H7 (cell line): ENCODE measurements at places on chromosomes 1 and 21. TPM values are rescaled to one million over a fixed set of nuclear protein-coding genes. Genes with fewer than 3 reads are reported as not detected.

- no peak for DNase-seq
Observed at GRCh38 chr21:41066086-41066938, 101.6 kb upstream of the BACE2 start.

FCRL4 gene
- not detected in 2 replicates for total RNA-seq

GRCh38 chr1:234875953-234876855 is 252.4 kb downstream of the TOMM20 start:
- peak; percentile 43 for DNase-seq

GRCh38 chr1:61053712-61054600 is 28.4 kb upstream of the NFIA start:
- DNase-seq = peak; percentile 80

DNA sequence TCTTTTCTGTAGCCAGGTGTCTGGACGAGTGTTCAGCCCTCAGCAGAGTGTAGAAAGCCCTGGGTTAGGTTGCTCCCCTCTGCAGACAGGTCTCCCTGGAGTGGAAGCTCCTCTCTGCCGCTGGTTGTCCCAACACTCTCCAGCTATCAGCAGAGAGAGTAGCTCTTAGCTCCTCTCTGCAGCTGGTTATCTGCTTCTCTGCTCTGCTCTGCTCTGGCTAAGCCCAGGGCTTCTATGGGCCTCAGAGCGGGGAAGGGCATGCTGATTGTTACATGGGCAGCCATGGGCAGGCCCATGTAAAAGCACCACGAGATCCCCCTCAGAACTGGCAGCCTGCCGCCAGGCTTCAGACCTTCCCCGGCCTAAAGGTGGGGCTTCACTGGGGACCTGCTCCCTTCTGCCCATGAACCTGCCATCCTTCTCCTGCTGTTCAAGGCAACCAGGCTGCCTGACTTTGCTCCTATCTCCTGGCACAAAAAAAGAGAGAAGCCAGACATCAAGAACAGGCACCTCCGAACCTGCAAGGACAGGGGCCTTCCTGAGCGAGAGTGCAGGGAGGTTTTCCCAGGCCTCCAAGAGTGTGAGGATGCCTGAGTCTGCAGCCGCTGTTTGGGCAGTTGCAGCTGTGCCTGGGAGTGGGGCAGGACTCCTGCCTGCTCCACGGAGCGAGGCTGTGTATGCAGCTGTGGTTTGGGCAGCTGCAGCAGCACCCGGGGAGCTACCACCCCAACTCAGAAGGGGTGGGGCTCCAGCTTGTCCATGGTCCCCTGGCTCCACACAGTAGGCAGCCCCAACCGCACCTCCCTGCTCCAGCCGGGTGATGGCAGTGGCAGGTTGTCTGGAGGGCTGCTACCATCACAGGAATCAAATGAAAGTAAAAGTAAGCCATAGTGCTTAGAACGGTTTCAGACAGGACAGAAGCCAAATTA is 973.7 kb downstream of the LTN1 start:
- DNase-seq = peak; percentile 3

MAP3K21 gene
- total RNA-seq = 28.0 and 44.5 TPM in 2 replicates

ESRRG gene
- 2.3 and 2.4 TPM in 2 replicates for total RNA-seq

- no peak for DNase-seq
Observed at GRCh38 chr21:42215942-42216725, 2.8 kb upstream of the ABCG1 start.

TP53BP2 gene
- 42.7 and 48.5 TPM in 2 replicates for total RNA-seq

DNA sequence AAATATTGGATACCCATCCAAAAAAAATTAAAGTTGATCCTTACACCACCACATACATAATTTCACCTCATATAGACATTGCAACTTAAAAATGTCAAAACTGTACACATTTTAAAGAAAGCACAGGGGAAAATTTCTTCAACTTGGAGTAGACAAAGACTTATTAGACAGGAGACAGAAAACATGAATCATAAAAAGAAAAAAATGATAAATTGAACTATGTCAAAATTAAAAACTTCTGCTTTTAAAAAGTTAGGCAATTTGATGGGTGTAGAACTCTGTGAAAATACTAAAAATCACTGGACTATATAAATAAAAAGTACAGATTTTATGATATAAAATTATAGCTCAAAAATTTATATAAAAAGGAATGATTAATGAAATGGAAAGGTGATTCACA is 4.4 kb upstream of the OR10K1 start:
- no peak for DNase-seq

GRCh38 chr1:230591678-230592077 is 50.6 kb upstream of the COG2 start:
- no peak for DNase-seq

DNA sequence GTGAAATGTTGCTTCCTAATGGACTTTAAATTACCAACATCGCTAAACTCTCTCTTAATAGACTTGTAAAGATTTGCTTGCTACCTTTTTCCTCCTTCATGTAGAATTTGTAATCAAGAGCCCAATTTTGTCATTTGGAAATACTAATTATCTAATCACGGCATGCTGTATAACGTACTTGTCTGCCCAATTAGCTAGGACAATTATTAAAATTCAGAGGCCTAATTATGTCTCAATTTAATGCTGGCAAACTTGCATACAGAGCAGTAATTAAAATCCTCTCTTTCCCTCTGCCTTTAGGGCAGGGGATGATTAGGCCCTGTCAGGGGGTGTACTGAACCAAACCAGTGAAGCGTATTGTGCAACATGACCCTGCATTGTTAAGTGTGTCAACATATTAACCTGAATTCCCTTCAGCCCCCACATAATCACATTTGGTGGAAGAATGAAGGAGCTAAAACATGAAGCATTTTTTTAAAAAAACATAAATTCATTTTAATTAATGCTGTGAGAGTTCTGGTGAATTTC is 137.4 kb upstream of the BARHL2 start:
- DNase-seq = no peak

DNA sequence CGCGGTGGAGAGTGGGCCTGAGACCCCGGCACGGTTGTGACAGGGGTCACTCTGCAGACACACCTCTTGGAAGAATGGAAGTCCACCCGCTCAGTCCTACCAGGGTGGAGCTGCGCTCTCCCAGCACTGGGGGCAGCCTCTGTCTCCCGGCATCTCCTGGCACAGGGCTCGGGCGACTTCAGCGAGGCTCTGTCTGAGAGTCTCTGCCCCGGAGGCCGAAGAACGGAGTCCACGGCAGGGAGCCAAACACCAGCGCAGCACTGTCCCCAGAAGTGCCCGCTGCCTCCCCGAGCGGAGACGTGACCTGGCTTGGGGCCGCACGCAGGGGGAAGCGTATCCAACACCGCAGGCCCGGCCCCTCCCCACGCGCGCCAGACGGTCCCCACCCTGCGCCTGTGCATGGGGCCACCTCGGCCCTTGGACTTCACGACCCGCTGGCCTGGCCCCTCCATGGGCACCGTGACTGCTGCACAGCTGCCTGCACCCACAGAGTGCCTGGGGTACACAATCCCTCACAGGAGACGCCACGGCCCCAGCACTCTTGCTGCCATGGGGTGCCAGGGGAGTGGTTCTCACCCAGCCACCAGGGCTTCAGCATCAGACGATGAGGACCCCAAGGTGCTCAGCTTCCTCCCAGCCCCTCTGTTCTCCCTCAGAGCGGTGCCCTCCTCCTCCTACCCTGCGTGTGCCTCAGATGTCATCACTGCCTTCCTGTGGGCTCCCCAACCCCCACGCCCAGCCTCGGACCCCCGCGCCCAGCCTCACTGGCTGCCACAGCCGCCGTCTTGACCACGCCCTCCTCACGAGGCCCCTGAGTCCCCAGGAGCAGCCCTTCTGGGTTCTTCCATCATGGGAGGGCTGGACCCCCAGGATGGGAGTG is 14.9 kb upstream of the RNF223 start:
- peak; percentile 70 for DNase-seq

DNA sequence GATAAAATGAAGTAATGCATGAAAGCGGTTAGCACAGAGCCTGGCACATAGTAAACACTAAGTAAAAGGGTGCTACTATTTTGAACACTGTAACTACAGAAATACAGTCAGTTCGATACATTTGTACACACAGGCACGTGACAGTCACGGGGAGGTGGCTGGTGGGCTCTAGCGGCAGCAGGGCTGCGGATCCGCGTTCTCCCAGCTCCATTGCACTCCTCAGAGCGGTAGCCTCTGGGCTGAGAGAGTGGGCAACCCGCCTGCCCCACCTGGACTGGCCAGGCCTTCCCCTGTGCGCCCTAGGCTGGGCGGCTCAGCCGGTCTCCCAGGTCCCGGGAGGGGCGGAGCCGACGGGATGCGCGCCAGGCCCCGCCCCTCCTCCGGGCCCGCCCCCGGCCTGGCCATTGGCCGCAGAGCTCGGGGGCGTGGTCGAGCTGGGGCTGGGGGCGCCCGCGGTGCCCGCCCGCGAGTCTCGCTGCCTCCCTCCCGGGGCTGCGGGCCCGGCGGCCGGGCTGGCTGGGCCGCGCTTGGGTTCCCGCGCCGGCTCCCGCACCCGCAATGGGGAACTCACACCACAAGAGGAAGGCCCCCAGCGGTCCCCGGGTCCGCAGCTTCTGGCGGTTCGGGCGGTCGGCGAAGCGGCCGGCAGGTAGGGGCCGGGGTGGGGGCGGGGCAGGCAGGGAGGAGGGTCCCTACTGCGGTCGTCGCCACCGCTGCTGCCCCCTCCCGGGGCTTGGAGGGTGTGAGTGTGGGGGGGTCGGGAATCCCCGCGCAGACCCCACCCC is 51.2 kb upstream of the SYNC start:
- peak; percentile 100 for DNase-seq

ID3 gene
- total RNA-seq = 149 and 160 TPM in 2 replicates

DNA sequence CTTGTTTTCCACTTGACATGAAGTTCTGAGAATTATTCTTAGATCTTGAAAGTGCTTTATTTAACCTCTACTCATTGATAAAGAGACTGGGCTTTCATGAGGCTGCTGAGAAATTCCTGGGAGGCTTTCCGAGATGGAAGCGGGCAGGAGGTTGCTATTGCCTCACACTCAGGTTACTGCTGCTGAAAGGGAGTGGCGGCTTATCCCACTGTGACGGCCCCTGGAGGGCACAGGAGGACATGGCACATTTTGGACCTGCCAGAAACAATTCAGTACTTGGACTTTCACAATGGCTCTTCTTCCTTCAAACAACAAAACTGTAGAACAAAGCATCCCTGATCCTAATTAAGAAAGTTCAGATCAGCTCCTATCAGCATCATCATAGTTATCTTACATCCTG is 16.2 kb upstream of the MARK1 start:
- DNase-seq = peak; percentile 35

DNA sequence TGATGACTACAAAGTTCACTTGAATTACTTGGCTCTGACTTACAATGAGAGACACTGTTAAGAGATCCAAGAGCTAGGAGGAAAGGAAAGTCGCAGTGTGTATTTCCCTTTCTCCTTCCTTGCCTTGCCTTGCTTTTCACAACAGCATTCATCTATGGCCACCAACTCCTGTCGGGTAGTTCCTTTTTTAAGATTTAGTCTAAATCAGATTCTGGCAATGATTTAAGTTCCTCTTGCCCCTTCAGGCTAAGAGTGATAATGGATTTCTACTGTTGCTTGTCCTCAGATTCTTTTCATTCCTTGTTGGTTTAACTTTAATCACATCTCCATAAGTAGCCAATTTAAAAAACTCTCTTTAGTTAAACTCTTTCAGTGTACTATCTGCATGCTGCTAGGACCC is 91.9 kb downstream of the GTF2B start:
- DNase-seq = no peak

THEM5 gene
- not detected in 2 replicates for total RNA-seq

DNA sequence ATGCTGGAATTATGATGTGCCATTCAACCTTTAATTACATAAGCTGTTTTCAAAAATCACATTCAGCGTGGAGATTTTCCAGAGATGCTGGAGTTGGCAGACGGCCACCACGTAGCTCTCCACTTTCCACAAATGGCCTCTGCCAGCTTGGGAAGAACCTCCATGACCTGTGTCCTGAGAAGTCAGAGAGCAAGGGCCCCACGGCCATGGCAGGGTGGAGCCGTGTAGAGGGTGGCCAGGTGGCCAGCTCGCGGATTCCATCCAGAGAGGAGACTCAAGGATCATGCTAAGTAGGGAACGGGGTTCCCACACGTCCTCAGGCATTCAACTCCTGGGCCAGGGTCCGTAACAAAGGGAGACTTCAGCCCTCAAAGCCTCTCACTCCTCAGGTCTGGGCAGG is 1.3 kb upstream of the GALE start:
- DNase-seq = no peak

- DNase-seq = peak; percentile 50
Observed at GRCh38 chr21:44519346-44520325, 20.4 kb downstream of the KRTAP10-1 start.
